ENCODE measurements at places on chromosomes 2 and 18.

DNA sequence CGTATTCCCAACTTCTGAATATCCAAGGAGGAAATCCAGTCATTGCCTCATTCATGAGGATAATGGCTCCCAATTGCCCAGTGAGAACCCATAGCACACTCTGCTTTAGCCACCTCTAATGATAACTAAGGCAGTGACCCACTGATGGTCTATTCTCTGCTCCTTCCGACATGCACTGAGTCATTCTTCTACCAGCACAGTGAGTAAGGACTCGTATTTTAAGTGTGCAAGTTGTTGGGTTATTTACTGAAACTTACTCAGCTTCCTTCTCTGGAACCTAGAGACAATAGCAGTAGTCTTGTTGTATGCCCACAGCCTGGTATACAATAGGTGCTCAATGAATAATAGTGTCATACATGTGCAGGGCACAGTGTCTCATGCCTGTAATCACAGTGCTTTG lies 81.1 kb upstream of the ZNF397 start:
- DNase-seq, result no peak

GRCh38 chr2:53317861-53318260 lies 449.7 kb upstream of the CHAC2 start:
- DNase-seq, result no peak

DNA sequence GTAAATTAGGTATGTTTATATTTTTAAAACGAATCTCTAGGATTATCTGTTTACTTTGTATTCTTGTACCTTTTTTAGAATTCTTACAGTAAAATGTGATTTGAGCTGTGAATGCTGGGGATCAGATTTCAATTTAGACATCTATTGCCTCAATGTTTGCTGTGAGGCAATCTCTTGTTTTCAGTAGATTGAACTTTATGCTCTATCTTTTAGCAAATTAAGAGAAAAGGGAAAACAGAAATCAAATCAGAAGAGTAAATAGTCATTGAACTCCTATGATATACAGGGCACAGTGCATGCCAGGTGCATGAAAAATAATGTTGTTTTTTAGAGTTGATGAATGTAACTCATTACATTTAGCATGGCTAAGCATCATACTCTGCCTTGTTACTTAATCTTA lies 39.5 kb downstream of the ZC3H6 start:
- no peak for DNase-seq

DNA sequence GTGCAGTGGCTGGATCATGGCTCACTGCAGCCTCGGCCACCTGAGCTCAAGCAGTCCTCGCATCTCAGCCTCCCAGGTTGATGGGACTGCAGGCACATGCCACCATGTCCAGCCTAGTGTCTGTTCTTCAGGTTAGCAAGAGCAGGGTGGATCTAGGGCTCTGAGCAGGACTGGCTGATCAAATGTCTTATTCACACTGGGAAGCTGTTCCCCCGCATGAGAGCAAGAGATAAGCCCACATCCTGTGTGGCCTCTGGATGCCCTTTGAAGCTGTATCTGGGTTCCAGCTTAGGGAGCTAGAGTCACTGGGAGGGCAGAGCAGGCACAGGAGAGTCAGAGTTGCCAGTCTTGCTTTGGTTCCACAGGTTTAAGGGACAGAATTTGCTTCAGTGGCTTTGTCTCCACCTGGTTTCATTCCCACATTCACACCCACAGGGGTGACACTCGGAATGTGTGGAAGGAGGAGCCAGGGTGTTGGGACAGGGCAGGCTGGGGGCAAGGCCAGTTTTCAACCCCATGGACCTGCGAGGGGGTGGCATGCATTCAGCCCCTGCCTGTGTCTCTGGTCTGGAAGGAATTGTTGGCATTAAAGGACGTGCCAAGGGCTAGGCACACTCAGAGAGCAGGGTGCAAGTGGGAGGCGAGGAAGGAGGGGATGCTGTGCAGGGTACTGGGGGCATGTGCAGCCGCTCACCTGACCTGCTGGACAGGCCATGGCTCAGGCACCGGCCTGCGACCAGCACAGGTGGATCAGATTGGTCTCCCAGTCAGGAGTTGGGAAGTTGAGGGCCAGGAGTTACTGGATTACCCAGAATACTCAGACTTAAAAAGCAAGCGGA lies 24.5 kb downstream of the PTPN18 start:
- DNase-seq, result no peak

GRCh38 chr2:5911718-5912117 lies 219.5 kb downstream of the SOX11 start:
- no peak for DNase-seq
